Stimulated activated CD4-positive, alpha-beta T cell treated with anti-CD3 and anti-CD28 coated beads, Interleukin-1b, Interleukin-23, amount 100 ng/mL, for 48 hours (primary cell): ENCODE measurements at places on chromosomes 3 and 15.

DNA sequence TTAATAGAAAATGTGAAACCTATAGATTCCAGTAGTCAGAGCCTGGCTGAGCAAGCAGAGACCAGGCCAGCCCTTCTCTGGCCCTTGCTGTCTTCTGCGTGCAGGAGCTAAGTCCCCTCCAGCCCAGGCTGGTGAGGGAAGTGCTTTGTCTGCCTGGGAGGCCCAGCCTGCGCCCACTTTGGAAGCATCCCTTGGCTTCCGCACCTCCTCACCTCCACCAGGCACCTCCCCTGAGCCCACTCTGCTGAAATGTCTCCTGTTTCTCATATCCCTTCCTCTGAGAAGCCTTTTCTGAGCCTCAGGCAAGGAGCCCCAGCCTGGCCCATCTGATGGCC, 45.3 kb downstream of the ALDH1L1 start:
- no peak for DNase-seq

GRCh38 chr15:63037976-63038720, 4.4 kb upstream of the TPM1 start:
- DNase-seq, result no peak

DNA sequence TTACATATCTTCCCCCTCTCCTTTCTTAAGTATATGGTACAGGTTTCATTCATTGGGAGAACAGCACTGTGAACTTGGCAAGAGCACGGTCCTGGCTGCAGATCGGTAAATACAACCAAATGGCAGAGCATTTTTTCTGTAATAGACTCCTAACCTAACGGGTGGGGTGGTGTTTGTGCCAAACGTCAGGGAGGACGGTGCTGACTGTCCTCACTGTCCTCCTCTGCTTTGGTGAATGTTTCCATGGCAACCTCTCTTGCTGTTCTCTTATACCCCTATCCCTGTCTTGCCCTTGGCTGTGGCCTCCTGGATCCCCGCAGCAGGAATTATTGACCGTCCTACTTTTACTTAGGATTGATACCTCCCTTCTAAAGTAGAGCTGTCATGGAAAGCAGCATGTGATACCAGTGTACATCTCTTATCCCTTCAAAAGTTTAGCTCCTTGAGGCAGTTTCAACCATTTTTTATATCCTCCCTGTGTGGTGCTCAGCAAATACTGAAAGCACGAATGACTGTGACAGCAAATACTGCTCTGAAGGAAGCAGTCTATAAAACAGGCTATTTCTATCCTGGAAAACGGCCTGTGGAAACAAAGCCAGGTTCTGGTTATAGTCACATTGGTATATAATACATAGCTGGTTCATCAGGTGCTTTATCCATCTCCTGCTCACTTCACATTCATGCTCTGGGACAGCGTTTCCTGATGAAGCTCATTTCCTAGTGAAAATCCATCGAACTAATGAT, 275.4 kb upstream of the C2CD4B start:
- no peak for DNase-seq

- no peak for DNase-seq
Measured at GRCh38 chr3:4766716-4767499, 212.3 kb upstream of the BHLHE40 start.

GRCh38 chr15:63473749-63473998, 30.7 kb upstream of the USP3 start:
- DNase-seq, result no peak

DNA sequence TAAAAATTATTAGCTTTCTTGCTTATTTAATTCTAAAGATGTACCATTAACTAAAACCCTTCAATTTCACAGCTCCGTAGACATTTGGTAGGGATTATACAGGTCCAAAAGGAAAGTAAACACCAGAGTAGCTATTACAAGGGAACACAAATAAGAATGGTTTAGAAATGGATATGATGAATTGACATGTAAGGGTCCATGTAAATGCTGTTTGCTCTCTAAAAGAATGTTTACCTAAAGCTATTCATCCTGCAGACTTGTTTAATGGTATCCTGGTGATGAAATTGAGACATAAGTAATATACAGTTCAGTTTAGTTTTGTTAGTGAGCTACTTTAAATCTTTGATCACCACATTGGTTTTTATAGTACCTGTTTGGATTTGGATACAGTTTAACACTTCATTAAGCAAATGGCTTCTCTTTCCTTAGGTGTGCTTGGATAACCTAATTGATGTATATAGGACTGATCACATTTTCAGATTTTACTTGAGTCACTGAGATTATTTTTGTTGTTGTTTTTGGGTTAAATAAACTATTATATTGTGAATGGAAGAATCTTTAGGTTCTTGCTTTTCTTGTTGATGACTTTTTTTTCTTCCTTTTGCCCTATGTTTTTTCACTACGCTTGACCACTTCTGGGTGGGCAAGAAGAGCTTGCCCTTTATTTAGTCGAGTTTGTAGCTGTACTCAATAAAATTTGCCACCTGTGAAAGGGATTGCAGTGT, 115.4 kb downstream of the TCF12 start:
- DNase-seq, result no peak

GRCh38 chr3:127461286-127461910, 129.1 kb downstream of the TPRA1 start:
- DNase-seq, result no peak

DNA sequence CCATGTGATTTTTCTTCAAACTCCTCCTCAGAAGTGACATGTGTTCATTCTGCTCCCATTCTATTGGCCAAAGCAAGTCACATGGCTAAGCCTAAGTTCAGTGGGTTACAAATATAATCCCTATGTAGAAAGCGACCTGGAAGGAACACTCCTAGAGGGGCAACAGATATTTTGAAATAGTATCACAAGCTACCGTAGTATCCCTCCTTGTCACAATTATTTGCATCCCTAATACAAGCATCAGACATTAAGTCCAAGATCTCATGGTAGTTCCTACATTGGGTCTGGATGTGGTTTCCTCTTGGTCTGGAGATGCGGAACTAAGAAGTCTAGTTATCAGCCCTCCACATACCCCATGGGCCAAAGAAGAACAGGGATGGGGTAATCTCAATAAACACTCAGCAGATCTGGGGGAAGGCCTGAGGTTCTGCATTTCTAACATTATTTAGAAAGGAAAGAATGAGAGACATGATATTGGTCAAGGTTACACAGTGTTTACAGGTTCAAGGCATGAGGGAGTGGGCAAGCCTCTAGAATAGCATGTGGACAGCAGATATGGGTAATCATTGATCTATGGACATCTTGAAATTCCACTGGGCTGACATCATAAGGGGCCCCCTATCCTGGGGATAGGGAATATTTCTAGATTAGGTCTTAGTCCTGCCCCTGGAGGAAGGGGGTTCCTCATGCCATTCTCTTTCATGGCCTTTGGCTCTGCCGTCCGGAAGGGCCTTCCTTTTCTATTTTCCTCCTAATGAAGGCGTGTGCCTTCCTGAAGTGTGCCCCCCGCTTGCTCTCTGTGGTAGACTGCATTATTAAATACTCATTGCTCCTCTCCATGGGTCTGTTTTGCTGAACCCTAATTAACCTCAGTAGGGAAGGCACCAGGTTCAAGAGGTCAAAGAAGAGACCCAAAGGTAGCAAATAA, 17.8 kb upstream of the ABHD2 start:
- DNase-seq, result no peak

DNA sequence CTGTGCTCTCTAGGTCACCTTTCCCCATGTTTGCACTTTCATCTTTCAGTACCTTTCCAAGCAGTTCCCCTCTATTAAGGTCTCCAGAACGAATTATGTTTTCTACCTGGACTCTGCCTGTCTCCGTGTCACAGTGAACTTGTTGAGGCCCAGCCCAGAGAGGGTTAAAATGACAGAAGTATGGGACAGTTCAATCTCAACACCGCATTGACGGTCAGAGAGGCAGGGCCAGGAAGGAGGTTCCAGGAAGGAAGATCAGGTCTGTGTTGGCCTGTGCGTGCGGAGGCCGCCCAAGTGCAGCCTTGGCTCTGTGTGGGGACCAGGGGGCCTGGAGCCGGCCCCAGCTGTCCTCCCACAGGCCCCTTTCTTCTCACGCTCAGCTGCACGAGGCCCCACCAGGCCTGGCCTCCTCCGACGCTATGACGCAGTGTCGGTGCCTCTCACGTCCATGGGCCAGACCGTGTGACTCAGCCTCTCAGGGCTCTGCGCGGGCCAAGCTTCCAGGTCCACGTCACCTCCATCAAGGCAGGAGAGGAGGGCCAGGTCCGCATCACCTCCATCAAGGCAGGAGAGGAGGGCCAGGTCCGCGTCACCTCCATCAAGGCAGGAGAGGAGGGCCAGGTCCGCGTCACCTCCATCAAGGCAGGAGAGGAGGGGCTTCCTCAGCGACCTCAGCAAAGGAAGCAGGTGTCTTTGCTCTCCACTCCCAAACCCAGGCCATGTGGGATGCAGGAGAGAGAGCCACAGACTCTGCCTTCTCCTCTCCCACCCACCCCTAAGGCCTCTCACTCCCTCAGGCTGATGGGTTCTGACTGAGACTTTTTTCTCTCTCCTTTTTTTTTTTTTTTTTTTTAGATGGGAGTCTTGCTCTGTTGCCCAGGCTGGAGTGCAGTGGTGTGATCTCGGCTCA, 83.1 kb downstream of the CPN2 start:
- DNase-seq, result no peak

DNA sequence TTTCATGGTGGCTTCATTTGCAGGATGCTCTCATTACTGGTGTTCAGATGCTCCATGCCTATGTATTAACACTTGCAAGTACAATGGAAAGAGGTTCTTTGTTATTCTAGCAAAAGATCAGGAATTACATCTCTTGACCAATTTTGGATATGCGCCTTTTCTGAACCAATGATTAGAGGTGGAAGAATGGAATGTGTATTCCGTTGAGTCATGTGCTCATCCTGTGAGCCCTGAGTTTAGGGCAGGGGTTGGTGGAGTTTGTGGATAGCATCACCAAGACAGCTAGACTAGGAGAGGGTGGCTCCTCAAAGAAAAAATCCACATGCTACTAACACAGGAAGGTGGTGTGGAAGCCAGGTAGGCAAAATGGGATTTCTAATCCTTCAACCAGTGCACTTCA, 80.7 kb upstream of the SLC25A26 start:
- no peak for DNase-seq

GRCh38 chr3:97957617-97958311, 14.5 kb downstream of the RIOX2 start:
- no peak for DNase-seq

DNA sequence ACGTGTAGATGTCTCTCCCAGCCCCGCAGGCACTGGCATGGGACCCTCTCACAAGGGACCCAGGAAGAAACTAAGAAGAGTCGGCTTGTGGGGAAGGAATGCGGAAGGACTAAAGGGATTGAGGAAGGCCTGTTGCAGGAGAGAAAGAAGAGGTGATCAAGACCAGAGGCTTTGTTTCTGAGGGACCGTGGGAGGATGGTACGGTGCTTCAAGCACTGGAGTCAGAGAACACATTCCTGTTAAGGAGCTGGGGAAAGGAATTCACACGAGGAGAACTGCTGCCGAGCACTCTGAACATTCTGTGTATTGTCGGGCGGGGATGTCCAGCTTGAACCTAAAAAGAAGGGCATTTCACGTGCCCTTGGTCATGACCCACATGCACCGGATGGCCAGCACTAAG, 91.4 kb downstream of the TAMM41 start:
- DNase-seq, result no peak

DNA sequence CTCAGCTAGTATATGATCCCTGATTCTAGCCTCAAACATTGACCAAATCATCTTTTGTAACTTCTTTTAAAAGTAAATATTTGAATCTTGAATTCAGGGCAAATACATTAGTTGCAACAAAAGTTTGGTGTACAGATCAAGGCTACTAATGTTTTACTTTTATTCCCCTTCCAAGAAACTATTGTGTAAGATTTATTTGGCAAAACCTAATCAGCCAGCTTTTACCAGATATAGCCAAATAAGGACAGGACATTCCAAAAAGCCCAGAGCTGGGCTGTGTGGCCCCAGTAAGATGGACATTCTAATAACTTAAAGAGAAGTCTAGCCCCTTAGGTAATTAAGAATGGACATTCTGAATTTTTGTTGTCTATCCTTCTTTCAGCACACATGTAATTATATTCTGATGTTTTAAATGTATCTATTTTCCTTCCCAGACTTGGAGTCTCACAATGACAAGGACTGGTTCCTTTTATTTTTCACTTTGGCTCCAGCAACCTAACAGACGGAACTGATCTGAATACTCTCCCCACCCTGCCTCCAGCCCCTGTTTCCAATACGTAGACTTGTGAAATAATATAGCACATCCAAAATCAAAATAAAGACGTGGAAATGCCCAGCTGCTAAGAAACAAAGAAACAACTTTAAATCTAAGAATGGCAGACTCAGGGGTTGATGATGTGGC, 48.1 kb downstream of the STARD5 start:
- no peak for DNase-seq

DNA sequence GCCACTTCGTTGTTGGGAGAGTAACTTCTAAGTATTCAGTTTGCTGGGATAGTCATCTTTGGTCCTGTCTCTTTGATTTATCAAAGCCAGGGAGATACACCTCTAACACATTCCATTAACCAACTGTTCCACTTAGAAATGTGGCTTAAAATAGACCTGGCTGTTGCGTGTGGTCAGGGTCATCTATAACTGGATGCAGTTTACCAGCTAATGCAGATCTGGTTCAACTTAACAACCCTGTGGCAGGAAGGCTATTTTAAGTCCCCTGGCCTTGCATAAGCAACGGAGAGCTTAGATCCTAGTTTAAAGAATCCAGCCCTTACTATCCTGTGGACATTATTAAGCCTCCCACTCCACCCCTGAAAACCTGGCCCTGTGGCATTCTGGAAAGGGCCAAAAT, 28.1 kb upstream of the CAPN3 start:
- DNase-seq, result no peak

DNA sequence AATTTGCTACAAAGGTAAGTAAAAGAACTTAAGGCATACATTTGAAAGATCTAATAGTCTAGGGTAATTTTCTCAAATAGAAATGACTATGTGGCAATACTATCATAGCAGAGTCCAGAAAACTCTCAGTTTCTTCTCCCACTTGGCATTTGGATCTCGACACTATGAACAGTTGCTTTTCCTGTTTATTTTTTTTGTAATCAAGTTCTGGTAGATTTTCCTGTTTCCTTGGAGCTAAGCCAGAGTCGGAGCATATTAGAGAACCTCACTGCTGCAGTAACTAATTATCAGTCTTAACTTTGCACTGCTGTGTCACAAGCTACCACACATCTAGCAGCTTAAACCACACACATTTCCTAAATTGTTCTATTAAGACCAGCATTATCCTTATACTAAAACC, 44.9 kb upstream of the ZNF385D start:
- DNase-seq, result no peak

DNA sequence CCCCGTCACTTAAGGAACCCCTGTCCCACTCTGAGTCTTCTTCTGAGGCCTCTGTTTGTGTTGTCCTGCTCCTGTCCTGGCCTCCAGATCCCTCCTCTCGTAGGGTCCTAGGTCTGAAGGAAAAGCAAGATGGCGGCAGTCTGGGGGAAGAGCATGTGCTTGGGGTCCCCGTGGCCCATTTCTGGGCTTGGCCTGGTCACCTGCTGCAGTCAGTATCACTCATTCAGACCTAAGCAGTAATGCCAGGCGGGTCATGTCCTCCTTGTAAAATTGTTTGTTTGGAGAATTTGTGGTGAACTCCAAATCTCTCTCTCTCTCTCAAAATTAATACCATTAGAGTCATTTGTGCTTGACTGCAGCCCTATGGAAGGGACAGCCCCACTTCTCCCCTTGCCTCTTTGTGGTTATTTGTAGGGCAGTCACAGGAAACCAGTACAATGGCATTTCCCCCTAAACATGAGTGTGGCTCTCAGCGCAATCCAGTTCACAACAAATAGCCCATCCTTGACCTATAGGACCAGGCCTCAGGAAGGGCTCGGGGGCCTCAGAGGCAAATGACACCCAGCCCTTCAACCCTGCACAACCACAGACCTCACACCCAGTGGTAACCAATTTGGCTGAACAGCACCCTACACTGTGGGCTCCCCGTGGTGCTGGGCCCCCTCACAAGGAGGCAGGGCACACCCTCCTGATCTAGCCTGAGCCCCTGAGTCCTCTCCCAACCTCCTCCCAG, 173.5 kb downstream of the OR4M2 start:
- DNase-seq, result no peak
